Stimulated activated CD4-positive, alpha-beta T cell treated with anti-CD3 and anti-CD28 coated beads, Interleukin-2, amount 100 ng/mL, for 48 hours (primary cell): ENCODE measurements at places on chromosomes 5 and 9.

GRCh38 chr9:92723299-92723625 is 41.4 kb downstream of the BICD2 start:
- DNase-seq = no peak

GRCh38 chr5:157772127-157772526 is 28.6 kb downstream of the LSM11 start:
- DNase-seq = no peak

DNA sequence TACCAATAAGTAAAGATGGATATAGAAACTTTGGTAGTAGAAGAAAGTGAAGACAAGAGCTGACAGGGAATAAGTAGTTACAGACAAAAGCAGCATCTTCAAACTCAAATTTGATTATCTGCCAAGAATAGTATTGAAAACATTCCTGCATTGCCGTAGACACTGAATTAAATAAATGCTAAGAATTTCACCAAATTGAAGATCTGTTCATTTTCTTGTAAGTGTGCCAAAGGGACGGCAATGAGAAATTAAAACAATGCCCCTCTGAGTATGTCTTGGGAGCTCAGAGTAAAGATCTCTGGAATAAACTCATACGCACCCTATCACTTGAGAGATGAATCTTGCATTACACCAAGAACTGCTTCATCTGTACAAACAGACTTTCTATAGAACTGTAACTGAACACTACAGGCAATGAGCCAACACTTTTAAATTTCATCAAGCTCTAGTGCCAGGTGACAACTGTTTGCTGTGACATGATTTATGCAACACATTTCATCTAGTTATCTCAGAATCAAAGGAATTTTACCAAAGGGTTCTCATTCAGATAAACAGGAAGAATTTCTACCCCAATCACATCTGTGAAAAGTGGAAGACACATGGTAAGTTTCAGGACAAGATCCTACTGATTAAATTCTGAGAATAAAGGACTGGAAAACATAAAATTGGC is 66.9 kb downstream of the RFX3 start:
- DNase-seq = no peak

DNA sequence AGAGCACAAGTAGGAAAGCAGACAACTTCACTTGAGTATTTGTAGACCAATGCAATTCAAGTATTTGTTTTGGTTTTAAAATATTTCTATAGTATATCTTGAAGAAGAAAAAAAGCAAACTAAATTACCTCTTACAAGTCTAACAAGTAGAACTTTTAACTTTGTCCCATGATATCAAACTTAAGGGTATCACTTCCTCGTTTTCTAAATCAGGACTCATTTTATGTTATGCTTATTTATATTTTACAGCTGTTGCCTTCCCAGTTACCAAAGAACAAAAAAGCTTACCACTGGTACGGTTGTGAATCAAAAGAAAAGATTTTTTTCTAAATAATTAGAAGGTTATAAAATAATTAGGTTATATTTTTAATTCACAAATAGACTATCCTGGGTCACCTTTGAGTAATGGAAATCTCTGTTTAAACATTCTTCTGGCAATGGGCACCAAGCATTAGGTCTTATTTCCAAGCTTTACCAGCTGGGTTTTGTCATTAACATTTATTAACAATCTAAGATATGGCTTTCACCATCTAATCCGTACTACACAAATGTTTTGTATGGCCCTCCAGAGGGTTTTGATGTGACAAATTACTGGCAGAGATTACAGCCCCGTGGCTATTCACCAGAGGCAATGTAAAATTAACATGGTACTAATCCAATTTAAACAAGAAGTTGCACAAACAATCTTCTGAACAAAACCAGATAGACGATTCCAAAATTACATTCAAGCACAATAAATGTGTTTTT is 63.6 kb downstream of the CEP120 start:
- no peak for DNase-seq

DNA sequence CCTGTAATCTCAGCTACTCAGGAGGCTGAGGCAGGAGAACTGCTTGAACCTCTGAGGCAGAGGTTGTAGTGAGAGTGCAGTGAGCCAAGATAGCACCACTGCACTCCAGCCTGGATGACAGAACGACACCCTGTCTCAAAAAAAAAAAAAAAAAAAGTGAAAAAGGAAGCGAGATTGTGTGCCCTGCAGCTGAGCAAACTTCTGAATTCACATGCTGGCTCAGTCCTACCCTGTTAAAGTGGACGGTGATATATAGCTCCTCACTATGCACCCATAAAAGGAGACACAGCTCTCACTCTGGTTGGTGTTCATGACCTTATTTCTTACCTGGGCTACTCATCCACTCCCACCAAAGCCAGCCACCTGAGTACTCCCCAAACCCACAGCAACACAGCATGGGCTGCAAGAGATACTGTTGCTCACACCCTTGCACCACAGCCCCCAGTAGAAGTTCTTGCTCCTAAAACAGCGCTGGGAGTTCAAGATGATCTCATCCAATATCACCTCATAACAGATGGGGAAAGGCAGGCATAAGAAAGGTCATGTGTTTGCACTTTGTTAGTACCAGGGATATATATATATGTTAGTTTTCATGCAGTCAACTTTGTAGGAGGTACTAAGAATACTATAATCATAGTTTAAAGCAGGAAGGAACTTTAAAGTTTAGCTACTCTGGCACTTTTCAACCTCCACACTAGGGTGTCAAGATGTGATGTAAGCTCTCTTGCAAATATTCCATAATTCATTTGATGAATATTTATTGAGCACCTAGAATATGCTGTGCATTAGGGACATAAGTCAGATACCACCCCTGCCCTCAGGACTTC is 4.0 kb downstream of the TTLL11 start:
- no peak for DNase-seq

DNA sequence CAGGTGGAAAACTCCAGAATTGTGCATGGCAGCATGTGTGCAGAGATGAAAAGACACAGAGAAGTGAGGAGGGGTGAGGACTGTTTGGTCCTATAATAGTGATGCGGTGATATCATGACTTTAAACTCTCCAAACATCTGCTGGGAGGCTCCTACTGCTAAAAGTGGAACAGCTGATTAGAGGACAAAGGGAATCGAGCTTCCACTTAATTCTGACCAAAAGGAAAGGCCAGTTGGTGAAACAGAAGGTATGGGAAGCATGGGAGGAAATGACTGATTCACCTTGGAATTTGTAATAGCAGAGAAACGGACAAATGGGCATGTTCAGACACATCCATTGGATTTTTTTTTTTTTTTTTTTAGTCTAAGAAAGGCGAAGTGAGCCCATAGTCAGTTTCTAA is 67.5 kb upstream of the MAMDC2 start:
- DNase-seq = no peak

DNA sequence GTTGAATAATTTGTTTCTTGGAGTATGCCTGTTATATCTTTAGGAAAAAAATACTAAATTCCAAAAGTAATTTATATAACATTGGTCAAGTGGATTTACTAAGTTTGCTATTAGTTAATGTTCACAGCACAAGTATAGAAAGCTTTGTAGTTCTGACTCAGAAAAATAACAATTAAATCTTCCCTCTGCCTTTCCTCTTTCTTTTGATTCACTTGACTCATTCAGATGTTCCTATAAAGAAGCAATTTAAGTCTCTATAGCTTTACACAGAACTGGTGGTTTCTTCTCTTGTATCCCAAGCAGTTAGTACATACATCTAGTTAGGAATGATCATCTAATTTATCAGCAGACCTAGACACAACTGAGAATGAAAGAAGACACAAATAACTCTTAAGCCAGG is 4.5 kb upstream of the CDC42SE2 start:
- no peak for DNase-seq

- DNase-seq = no peak
Observed at GRCh38 chr5:6166698-6167394, 211.5 kb downstream of the MED10 start.

DNA sequence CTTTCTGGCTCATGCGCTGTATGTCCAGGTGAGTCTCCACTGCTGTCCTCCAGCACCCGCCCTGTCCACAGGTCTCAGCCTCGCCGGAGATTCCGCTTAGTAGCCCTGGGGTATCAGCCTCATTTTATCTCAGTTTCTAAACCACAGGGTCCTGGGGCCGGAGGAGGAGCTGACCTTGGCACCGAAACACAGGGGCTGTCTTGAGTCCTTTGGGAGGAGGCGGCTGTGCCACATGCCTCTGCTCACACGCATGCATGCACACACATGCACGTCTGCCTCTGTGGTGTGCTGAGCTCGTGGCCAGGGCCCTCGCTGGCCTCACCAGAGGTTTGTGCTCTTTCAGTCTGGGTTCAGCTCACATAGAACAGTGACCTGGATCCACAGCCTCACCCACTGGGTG is 23.3 kb downstream of the TRIP13 start:
- no peak for DNase-seq

- DNase-seq = peak; percentile 11
Observed at GRCh38 chr5:145856285-145856818, 16.5 kb downstream of the GRXCR2 start.

DNA sequence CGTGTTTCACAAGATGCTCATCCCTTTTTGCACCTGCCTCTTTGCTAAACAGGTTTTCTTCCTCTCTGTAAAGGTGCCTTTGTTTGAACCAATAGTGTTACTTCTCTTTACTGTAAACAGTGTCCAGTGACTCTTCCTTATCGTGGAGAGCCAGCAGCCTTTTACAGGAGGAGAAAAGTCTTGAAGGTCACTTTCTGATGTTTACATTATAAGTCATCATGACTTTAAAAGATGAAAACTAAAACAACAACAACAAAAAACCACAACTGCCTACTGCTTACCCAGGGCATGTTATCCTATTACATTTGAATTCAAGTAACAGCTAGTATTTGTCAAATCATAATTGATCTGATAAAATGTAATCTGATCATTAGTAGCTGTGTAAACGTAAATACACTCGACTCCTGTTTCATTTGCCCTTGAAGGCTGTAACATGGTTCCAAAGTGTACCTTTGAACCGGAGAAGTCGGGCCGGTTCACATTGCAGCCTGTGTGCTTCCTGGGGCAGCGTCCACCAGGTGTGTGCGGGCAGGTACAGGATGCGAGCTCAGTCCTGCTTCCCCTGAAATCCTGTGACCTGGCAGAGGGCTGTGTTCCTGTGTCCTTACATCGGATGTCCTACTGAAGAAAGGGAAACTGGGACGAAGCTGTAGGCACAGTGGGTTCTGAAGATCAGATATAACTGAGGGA is 118.1 kb downstream of the C9orf152 start:
- DNase-seq = no peak

- DNase-seq = no peak
Observed at GRCh38 chr5:35112300-35112699, 64.6 kb upstream of the AGXT2 start.

GRCh38 chr5:37662362-37662761 is 177.5 kb downstream of the GDNF start:
- DNase-seq = no peak

GRCh38 chr9:112694706-112695555 is 23.0 kb downstream of the INIP start:
- DNase-seq = no peak

DNA sequence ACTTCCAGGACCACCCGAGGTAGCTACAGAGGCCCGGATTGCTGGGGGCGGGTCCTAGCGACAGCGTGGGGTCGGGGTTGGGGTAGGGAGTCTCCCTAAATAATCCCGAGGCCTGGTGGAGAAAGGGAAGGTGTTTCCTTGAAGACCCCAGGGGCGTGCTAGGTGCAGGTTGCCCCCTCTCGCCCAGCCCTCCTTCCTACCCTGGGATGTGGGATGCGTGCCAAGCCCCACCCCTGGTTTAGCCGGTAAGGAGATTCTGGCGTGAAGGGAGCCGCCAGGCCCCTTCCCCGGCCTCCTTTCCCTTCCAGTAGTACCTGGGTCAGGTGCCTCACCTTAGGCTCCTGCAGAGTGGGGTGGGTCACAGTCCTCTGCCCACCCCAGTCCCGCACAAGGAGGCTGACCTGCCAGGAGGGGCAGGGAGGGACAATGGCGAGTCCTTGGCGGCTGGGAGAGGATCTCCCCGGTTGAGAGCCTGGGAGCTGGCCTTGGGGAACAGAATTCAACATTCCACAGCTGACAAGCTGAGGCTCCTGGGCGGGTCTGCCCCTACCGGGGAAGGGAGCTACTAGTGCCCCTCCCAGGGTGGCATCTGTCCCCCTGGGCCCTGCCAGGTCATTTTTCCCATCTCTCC is 674 bp downstream of the TSPAN17 start:
- no peak for DNase-seq

GRCh38 chr5:51902512-51902911 is 519.3 kb downstream of the ISL1 start:
- DNase-seq = no peak

DNA sequence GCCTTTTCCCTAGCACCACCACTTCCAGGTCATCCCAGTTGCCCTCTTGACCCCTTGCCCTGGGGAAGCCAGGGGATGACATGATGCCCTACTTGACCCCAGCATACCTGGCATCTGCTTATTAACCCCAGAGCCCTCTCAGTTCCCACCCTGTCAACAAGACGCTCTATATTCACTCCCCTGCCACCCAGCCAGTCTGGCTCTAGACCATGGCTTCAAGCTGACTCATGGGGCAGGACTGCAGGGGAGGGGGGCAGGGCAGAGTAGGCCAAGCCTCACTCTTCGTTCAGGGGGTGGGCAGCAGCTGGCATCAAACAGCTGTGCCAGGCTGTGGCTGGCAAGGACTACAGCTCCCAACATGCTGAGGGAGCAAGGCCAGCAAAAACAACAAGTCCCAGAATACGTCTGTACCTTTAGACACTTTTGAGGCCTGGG is 5.3 kb downstream of the ATOSB start:
- DNase-seq = no peak

DNA sequence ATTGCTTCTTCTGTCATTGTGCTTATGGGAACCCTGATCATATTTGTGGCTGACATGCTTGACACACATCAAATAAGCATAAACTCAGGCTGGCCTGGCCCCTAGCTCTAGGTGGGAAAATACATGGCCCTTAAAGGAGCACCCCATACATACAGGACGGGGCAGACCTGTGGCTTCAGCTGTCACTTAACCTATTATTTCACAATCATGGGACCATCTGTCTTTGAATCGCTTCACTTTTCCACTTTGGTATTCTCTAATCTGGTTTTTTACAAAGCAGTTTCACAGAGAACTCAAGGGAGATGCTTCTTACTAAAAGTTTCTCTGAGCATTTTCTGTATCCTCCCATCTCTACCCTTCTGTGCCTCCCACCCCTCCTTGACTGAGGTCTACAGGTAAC is 34.6 kb upstream of the LRRTM2 start:
- no peak for DNase-seq

GRCh38 chr5:172046593-172046992 is 40.2 kb upstream of the FBXW11 start:
- DNase-seq = no peak

GRCh38 chr5:153459051-153459743 is 31.3 kb upstream of the GRIA1 start:
- no peak for DNase-seq

GRCh38 chr9:14362175-14362574 is 48.2 kb upstream of the NFIB start:
- no peak for DNase-seq

GRCh38 chr5:1497242-1497777 is 26.4 kb downstream of the LPCAT1 start:
- no peak for DNase-seq

GRCh38 chr9:99821396-99822108 is at the start of gene NR4A3:
NR4A3 (plus strand) TSS chr9:99821885; CDS start chr9:99828043, 6,158 bp downstream.
- DNase-seq = peak; percentile 71

DNA sequence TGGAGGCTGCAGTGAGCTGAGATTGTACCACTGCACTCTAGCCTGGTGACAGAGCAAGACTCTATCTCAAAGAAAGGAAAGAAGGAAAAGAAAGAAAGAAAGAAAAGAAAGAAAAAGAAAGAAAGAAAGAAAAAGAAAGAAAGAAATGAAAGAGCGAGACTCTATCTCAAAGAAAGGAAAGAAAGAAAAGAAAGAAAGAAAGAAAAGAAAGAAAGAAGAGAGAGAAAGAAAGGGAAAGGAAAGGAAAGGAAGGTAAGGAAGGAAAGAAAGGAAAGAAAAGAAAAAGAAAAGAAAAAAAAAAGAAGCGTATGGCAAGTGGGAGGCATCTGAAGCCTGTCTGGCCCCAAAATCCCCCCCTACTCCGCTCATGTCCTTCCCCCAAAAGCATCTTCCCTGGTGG is 182.3 kb upstream of the MSX2 start:
- no peak for DNase-seq
